Fibroblast of villous mesenchyme (primary cell): ENCODE measurements at places on chromosomes 2 and 18. TPM values are rescaled to one million over a fixed set of nuclear protein-coding genes. Genes with fewer than 3 reads are reported as not detected.

Gene CLEC4F
- not detected in 2 replicates for total RNA-seq

Gene FAM117B
- total RNA-seq: 1.6 and 1.7 TPM in 2 replicates

Gene NEURL3
- not detected in 2 replicates for total RNA-seq

Gene SETBP1
- total RNA-seq: 2.6 and 2.9 TPM in 2 replicates

Gene CYP26B1
- total RNA-seq: under 0.01 and 0.43 TPM in 2 replicates

Gene POTEJ
- total RNA-seq: not detected in 2 replicates

Gene FOXI3
- not detected in 2 replicates for total RNA-seq
